ENCODE measurements at places on chromosomes 1 and 21.

GRCh38 chr1:108097018-108097417 lies 103.1 kb downstream of the SLC25A24 start:
- DNase-seq, result no peak

GRCh38 chr1:192810253-192810880 lies 1.5 kb downstream of the RGS2 start:
- DNase-seq, result peak; percentile 79

DNA sequence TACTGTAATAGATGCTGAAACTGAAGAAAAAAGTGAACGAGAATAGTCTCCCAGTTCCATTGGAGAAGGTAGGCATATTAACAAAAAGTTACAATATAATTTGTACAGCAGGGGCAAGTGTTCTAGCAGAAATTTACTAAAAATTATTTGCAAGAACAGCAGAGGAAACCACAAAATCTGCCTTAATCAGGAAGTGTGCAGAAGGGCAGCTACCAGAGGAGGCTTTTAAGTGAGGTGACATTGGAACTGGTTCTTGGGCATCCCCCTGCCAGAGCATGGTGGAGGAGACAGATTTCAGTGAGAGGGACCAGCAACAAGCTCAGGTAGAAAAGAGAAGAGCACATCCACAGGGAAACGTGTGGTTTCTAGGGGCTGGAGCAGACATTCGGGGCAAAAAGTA lies 279.3 kb upstream of the CAMK1G start:
- no peak for DNase-seq

DNA sequence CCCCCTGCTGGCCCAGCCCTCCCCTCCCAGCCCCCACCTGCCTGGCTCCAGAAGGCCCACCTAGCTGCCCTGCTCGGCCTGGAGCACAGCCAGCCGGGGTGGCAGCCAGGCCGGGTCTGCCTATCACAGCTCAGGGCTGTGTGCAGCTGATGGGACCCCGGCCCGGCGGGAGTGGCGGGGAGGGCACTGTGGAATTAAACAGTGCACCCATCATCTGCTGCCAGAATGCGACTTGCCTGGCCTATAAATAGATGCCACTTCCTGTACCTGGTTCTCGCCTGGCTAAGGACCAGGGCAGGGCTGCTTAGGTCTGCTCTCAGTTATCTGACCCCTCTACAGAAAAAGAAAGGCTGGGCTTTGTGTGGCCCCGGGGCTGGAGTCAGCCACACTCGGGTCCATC lies 98.2 kb upstream of the VAMP3 start:
- no peak for DNase-seq

- no peak for DNase-seq
These were observed 17.1 kb upstream of the UBXN10 start for GRCh38 chr1:20168564-20169491.

DNA sequence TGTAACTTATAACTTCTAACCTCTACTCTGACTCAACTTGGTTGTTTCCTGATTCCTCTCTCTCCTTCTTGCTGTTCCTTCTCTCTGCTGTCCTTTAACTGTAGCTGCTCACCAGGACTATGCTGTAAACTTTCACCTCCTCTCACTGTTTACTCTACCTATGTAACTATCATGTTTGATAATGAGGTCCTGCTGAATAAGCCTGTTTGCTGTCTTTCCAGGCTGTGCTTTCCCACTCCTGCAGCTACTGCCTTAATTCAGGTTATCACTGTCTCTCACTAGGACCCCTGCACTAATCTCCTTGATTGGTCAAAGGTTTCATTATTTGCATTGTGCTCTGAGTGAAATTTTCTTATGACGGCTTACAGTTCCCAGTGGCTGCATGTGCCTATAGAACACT lies 633.9 kb upstream of the PTBP2 start:
- DNase-seq, result no peak

DNA sequence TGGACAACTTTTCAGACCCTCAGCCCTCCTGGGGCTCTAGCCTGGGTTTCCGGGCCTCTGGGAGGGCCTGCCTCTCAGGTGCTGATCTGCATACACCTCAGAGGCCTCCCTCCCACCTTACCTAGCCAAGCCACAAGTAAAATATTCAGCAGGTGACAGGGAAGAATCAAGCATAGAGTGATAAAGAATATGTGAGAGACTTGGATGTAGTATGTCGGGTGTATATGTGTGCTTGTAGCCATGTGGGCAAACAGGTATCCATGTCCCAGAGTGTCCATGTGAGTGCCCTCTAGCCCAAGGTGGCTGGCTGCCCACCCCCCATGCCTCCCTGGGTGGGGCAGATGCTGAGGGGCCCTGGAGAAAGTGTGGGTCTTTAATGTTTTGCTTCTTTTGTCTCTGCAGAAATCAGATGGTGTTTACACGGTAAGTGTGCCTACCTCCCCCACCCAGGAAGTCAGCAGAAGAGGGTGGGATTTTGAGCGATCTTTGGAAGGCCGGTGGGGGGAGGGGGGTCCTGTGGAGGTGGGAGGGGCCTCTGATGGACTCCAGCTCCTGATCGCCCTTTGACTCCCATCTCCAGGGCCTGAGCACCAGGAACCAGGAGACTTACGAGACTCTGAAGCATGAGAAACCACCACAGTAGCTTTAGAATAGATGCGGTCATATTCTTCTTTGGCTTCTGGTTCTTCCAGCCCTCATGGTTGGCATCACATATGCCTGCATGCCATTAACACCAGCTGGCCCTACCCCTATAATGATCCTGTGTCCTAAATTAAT lies 3.4 kb downstream of the FCER1G start:
- DNase-seq, result no peak

GRCh38 chr1:11054181-11054580 lies 5.6 kb downstream of the SRM start:
- DNase-seq, result no peak

DNA sequence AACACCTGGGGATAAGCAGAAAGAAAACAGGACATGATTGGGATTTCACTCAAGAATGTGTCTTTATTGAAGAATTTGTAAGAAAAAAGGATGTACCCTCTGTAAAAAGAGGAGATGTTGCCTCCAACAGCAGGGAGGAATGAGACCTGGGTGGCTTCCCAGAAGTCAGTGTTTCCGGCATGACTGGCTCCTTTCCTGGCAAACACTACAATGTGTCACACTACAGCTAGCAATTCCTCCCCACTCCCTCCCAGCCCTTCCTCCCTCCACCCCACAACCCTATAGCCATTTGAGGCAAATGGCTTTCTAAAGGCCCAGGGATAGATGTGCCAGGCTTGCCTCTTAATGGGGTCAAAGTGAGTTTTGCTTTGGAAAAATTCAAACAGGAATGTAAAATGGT lies 11.5 kb upstream of the COL8A2 start:
- DNase-seq, result peak; percentile 30

GRCh38 chr1:34188985-34189384 lies 12.3 kb downstream of the C1orf94 start:
- DNase-seq, result no peak
